GM23248 (cell line): ENCODE measurements at places on chromosomes 3 and 15.

DNA sequence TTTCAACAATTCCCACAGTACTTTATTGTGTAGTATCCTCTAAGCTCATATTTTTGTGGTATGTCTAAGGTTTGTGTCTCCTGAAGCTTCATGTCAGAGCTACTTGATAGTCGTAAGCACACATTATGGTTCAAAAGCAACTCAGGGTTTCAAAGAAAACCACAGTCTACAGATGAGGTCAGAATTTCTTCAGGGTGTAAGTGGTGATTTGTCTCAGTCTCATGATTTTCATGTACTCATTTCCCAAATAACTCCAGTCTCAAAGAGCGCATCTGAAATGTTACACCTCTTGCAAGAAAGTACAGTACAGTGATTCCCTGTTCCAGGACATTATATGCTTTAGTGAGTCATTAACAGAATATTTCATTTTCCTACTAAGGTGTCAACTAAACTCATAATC lies 47.5 kb upstream of the SSR3 start:
- DNase-seq = no peak

DNA sequence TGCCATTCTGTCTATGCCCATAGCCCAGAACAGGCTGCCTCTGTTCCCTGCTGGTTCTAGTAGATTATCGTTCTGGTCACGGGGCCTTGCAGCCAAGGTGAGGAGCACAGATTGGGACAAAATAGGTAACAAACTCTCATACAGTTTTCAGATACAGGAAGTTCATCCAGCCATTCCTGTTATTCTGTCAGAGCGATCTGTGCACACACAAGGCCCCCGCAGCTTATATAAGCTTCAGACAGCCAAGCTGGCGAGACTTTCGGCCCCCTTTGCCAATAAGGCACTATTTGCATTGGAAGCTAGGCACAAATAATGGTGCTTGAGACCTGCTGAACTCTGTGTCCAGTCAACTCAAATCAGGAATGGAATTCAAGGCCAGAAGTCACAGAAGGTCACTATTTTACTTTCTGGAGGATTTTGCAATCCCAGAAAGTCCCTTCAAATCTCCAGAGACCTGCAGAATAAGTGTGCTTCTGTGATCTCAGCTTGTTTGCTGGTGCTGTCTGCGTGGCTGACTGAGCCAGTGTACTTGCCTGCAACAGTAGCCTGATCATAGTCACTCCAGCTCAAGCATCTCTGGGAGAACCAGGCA lies 69.4 kb downstream of the BFSP2 start:
- peak; percentile 34 for DNase-seq

GRCh38 chr3:22947851-22948250 lies 255.3 kb upstream of the UBE2E2 start:
- DNase-seq = no peak

DNA sequence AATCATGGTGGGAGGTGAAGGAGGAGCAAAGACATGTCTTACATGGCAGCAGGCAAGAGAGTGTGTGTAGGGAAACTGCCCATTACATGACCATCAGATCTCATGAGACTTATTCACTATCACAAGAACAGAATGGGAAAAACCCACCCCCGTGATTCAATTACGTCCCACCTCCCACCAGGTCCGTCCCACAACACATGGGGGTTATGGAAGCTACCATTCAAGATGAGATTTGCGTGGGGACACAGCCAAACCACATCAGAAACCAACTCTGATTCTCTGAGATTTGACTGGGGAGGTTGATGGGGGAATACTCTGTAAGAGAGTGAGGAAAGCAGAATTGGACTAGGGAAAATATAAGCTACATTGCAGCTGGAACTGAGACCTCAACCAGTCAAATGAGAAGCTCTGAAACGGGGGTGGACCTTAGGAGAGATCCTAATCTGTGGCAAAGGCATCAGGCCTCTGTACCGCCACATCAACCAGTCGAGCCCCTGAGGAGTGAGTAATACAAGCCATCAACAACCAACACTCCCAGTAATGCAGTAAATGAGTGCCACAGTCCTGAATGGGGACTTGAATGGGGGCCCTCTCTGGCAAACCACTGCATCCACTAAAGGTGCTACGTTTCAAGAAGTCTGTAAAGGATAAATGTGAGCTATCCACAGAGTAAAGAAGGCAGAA lies 207.9 kb upstream of the GADL1 start:
- DNase-seq = no peak

DNA sequence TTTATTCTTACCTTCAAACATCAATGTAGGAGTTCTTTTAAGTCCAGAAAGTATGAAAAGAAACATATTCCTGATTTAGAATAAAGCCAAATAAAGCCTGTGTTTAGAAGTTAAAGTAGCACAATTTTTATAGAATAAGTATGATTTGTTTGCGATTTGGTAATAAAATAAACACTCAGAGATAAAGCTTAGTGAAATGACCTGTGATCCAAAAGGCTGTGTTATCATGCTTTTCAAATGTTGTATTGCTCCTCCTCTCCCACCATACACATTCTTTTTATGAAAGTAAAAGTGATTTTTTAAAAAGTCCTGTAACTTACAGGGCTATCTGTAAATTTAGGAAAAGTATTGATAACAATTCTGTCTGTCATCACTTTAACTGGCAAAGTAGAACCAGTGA lies 138.6 kb upstream of the CGNL1 start:
- no peak for DNase-seq

DNA sequence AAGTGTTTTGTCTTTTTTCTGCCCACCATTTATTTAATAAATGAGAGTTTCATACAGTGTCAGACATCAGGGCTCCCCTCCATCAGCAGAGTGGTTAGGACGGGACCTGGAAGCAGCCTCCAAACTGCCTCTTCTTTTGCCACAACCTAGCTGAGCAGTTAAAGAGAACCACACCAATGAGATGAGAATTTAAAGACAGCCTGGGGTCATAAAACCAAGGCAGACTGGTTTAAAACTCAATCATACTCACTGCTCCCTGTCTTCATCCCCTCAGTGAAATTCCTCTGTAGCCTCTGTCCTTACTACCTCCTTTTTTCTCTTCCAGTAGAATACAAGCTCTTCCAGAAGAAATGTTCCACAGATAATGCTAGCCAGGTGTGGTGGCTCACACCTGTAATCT lies 78.7 kb downstream of the WWTR1 start:
- no peak for DNase-seq

GRCh38 chr3:128412180-128413002 lies 54.3 kb downstream of the DNAJB8 start:
- DNase-seq = no peak

- no peak for DNase-seq
These were observed 961.4 kb downstream of the VGLL3 start for GRCh38 chr3:86029590-86029989.

DNA sequence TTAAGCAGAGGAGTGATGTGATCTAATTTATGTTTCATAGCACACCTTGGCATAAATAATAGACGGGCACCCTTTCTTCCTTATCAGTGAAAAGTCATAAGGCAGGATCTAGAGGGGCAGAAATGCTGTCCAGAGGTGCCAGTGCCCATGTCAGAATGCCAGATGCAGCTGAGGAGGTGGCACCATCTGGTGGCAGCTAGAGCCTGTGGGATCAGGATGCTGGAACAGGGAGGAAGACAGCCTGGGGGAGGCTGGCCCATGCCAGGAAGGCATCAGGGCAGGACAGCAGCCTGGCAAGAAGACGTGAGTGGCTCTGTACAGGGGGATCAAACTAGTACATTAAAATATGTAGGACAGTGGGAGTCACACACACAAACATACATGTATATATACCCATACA lies 16.5 kb downstream of the MYH15 start:
- DNase-seq = peak; percentile 44

DNA sequence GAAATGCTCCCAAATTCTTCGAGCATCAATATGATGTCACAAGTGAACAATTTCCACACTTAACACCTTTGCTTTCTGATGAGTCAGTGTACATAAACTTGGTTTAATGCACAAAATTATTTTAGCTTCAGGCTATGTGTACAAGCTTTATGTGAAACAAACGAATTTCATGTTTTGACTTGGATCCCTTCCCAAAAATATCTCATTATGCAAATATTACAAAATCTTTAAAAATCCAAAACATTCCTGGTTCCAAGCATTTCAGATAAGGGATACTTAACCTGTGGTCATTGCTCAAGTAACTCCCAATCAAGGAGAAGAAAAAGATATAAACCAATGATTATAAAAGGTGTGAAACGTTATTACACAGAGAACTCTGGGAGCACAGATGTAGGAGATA lies 25.2 kb downstream of the RAB5A start:
- peak; percentile 46 for DNase-seq

DNA sequence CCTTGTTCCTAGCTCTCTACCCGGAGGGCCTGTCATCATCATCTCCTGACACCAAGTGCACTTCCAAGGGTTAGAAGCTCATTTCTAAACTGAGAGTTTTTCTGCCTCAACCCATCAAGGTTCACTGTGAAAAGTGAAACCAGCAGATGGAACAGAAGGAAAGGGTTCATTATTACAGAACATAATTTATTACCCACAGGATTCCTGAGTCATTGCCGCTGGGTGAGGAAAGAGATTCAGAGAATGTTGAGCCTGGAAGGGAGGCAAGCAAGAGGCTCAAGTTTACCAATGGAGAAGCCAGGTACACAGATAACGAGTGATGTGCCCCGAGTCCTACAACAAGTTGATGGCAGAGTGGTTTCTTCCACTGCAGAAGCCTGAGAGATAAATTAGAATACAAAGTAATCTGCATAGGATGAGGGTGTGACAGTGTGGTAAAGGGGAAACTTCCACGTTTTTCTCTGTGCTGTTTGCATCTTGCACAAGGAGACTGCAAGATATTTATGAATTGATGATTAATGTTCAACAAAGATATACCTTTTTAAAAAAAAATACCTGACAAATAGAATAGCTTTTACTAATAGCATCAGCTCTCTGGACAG lies 80.5 kb upstream of the SETMAR start:
- DNase-seq = no peak

GRCh38 chr3:73474619-73475018 lies 150.1 kb downstream of the PDZRN3 start:
- no peak for DNase-seq

- no peak for DNase-seq
These were observed 12.5 kb downstream of the PATL2 start for GRCh38 chr15:44698641-44699040.

DNA sequence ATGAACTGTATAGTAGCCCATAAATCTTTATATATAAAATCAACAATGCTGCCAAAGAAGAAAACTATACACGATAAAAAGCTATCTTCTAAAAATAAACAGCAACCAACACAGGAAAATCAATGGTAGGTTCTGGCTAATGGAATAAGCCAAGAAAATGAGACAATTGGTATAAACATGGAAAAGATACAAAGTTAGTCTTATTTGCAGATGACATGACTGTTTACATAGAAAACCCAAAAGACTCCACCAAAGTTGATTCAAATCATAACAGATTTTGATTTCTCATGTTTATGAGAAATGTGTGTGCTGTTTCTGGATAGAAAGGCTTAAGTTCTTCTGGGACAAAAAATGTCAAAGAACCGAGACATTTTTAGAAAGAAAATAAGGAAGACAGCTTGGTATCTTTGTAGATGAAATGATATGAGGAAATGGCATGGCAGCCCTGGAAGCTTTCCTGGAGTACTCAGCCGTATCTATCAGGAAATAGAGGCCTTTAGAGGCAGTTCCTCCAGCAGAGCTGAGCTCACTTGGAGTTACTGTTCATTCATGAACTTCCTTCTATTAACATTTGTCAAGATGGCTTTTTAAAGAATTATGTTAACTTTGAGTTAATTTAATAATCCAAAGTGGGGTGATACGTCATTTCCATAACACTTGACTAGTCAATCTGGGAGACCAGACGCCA lies 36.7 kb upstream of the VILL start:
- no peak for DNase-seq

- peak; percentile 51 for DNase-seq
These were observed 500.9 kb upstream of the MDFIC2 start for GRCh38 chr3:70813311-70813710.

DNA sequence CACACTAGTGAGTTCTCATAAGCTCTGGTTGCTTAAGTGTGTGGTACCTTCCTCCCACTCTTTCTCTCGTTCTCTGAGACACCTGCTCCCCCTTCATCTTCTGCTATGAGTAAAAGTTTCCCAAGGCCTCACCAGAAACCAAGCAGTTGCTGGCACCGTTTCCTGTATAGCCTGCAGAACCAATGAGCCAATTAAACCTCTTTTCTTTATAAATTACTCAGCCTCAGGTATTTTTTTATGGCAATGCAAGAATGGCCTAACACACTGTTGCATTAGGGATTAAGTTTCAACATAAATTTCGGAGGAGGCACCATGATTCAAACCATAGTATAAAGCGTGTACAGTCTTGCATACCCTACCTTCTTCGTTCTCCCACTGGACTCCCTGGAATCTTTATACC lies 252.3 kb upstream of the CHRM5 start:
- DNase-seq = no peak

DNA sequence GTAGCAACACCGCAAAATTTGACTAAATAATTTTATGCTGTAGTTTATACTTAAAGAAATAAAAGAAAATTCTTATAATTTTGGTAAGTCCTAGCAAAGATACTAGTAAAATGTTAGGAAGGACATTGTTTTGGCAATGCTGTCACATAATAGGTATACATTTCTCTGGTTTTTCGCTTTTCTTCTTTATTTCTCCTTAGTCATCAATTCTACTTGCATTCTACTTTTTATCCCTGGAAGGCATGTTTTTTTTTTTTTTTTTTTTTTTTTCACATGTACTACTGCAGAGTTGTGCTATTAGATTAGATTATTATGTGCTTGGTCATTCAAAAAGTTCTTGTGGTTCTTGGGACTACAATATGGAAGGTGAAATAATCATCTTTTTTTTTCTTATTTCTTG lies 1421.2 kb downstream of the SI start:
- no peak for DNase-seq

DNA sequence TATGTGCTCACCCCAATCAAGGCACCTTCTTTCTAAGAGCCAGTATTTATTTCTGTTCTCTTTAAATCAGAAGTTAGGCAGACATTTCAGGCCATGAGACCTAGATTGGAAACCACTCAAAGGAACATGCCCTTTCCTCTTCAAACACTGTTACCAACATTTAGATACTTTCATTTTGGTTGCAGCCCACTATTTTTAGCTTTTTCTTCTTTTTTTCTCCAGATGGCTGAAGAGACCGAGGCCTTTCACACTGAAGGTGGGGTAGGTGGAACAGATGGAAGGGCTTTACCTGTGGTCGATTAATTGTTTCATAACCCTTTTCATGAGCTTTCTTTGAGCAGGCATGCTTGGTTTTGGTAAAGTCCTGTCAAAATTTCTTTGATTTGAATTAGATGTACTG lies 10.9 kb upstream of the LZTFL1 start:
- DNase-seq = no peak

GRCh38 chr3:46324036-46324435 lies 29.9 kb upstream of the CCR2 start:
- DNase-seq = no peak

- no peak for DNase-seq
These were observed 2.4 kb downstream of the CPLX3 start for GRCh38 chr15:74828835-74829234.

- no peak for DNase-seq
These were observed 392.8 kb upstream of the WNT5A start for GRCh38 chr3:55879901-55880331.
